Cardiac atrium fibroblast (primary cell): ENCODE measurements at places on chromosomes 4 and X. TPM values are rescaled to one million over a fixed set of nuclear protein-coding genes. Genes with fewer than 3 reads are reported as not detected.

CHRDL1 gene
- total RNA-seq = 1.4 and 7.8 TPM in 2 replicates

SOWAHB gene
- total RNA-seq = not detected in 2 replicates

SERTM2 gene
- total RNA-seq = not detected in 2 replicates

GYG2 gene
- 5.2 and 16.5 TPM in 2 replicates for total RNA-seq

ABCE1 gene
- 77.6 and 118 TPM in 2 replicates for total RNA-seq

PAGE4 gene
- total RNA-seq = not detected in 2 replicates

NRK gene
- 4.7 and 9.6 TPM in 2 replicates for total RNA-seq

SHROOM4 gene
- 2.2 and 3.6 TPM in 2 replicates for total RNA-seq
